ENCODE measurements at places on chromosomes 11 and 22. TPM values are rescaled to one million over a fixed set of nuclear protein-coding genes. Genes with fewer than 3 reads are reported as not detected.

GRCh38 chr11:76771446-76772099 is 11.6 kb upstream of the TSKU start:
- no peak overlapping the region for H3K4me3 ChIP-seq
- H3K27me3 ChIP-seq: no peaks in the 10 kb centered on the region

- H3K4me1 ChIP-seq: peaks cover 37% of the 10 kb centered on the region
- H3K27me3 ChIP-seq: no peaks in the 10 kb centered on the region
- no peak for DNase-seq
- peaks cover 6% of the 10 kb centered on the region for H3K36me3 ChIP-seq
These were observed 397.1 kb downstream of the TENM4 start for GRCh38 chr11:79043726-79044125.

GRCh38 chr11:74025467-74026166 is 16.7 kb upstream of the UCP3 start:
- H3K4me1 ChIP-seq: no peaks in the 10 kb centered on the region
- no peak overlapping the region for H3K4me3 ChIP-seq

GRCh38 chr11:95100856-95101507 is 11.3 kb downstream of the ENDOD1 start:
- no peaks in the 10 kb centered on the region for H3K36me3 ChIP-seq
- no peak for DNase-seq
- H3K27me3 ChIP-seq: no peaks in the 10 kb centered on the region
- no peak overlapping the region for H3K27ac ChIP-seq
- H3K4me1 ChIP-seq: peaks cover 4% of the 10 kb centered on the region

The UBQLN3 gene
- 0.71 TPM for total RNA-seq

GRCh38 chr11:108733479-108734116 is 68.7 kb downstream of the DDX10 start:
- H3K27me3 ChIP-seq: no peaks in the 10 kb centered on the region
- no peak for DNase-seq
- peaks cover 26% of the 10 kb centered on the region for H3K4me1 ChIP-seq
- no peak overlapping the region for H3K4me3 ChIP-seq
- H3K27ac ChIP-seq: peak overlapping the region; percentile 57
- peaks cover 17% of the 10 kb centered on the region for H3K36me3 ChIP-seq

- DNase-seq: no peak
- no peaks in the 10 kb centered on the region for H3K36me3 ChIP-seq
- no peak overlapping the region for H3K27ac ChIP-seq
- no peak overlapping the region for H3K4me3 ChIP-seq
These were observed 11.5 kb downstream of the CLMP start for GRCh38 chr11:123183391-123184099.

DNA sequence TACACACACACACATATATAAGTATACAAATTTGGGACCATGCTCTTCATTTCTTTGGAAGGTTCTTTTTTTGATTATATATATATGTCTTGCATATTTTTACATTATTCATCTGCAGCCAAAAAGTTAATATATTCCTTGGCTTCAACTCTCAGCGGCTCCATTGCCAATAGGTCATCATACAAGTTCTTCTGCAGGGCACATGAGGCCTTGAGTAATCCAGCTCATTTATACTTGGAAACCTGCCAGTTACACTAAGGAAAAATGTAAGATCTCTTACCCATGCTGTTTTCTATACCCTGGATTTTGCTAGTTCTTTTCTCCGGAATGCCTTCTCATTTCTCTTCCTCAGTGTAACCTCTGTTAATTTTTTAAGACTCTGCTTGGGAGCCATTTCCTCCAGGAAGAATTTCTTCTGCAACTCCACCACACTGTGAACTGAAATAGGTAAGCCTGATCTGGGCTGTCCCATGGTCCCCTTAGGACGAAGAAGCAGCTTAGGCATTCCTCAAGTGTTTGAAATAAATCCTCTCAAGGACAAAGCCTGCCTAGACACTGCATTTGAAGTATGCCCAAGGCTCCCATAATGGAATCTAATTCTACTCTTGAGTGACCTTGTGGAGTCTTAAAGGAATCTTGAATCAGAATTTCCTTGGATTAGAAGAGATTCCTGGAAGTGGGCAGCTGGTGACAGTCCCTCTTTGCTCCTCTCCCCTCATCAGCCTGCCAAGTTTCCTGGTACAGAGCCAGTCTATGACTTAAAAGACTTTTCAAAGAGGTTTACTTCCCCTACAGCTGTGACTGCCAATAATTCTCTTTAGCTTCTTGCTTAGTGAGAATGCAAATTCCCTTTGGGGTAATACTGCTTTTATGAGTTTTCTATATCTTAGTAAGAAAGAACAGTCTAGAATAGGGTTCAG is 182.8 kb downstream of the C11orf87 start:
- H3K4me3 ChIP-seq: no peak overlapping the region
- H3K36me3 ChIP-seq: no peaks in the 10 kb centered on the region
- H3K27me3 ChIP-seq: peaks cover 19% of the 10 kb centered on the region
- H3K27ac ChIP-seq: peak overlapping the region; percentile 64
- H3K4me1 ChIP-seq: peaks cover 15% of the 10 kb centered on the region

- no peaks in the 10 kb centered on the region for H3K4me1 ChIP-seq
- H3K36me3 ChIP-seq: no peaks in the 10 kb centered on the region
- no peak for DNase-seq
- no peak overlapping the region for H3K27ac ChIP-seq
- H3K27me3 ChIP-seq: no peaks in the 10 kb centered on the region
These were observed 11.4 kb downstream of the ACO2 start for GRCh38 chr22:41480397-41480735.

- no peak for DNase-seq
- H3K36me3 ChIP-seq: peaks cover 18% of the 10 kb centered on the region
- H3K4me3 ChIP-seq: no peak overlapping the region
- no peaks in the 10 kb centered on the region for H3K4me1 ChIP-seq
These were observed 43.2 kb upstream of the TP53AIP1 start for GRCh38 chr11:128985880-128986279.

The SDHAF2 gene
- 38.0 TPM for total RNA-seq

GRCh38 chr11:45904309-45904915 is 2.7 kb downstream of the FREY1 start:
- peaks cover 5% of the 10 kb centered on the region for H3K27me3 ChIP-seq
- DNase-seq: no peak
- H3K36me3 ChIP-seq: no peaks in the 10 kb centered on the region
- H3K4me3 ChIP-seq: no peak overlapping the region
- H3K27ac ChIP-seq: no peak overlapping the region
- peaks cover 8% of the 10 kb centered on the region for H3K4me1 ChIP-seq

The GPR152 gene
- total RNA-seq: 0.16 TPM

The MPPED2 gene
- 163 TPM for total RNA-seq

DNA sequence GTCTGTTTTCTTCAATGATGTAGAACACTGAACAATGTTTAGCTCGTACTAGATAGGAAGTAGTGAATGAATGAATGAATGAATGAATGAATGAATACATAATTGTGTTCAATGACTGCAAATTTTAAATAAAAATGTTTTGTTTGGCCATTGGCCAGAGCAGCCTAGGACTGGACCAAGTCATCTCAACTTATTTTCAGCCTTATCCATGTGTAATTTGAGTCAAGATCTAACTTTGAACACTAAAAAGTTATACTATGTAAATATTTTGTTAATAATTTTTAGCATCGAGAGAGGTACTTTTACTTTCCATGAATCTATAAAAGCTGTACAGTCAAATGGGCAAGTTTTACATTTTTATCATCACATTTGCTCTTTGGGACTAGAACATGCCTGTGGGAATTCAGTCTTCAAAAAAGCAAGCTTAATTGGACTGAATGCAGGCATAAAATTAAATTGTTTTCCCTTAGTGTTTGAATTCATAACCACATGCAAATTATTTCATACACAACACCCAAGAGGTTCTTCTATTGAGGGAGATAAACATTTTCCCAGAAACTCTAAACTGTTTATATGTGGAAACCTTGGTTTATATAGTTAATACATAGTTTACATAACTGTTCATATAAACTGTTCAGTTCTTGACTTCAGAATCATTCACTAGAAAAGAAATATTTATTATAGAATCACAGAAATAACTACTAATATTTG is 222.1 kb upstream of the ANO3 start:
- no peaks in the 10 kb centered on the region for H3K27me3 ChIP-seq
- peaks cover 2% of the 10 kb centered on the region for H3K36me3 ChIP-seq
- H3K27ac ChIP-seq: no peak overlapping the region
- DNase-seq: no peak
- H3K4me3 ChIP-seq: no peak overlapping the region
